NCI-H2107 (cell line): ENCODE measurements at places on chromosomes 7 and 10.
A peak's percentile ranks its signal among the peaks of the same experiment; 100 is the strongest.

DNA sequence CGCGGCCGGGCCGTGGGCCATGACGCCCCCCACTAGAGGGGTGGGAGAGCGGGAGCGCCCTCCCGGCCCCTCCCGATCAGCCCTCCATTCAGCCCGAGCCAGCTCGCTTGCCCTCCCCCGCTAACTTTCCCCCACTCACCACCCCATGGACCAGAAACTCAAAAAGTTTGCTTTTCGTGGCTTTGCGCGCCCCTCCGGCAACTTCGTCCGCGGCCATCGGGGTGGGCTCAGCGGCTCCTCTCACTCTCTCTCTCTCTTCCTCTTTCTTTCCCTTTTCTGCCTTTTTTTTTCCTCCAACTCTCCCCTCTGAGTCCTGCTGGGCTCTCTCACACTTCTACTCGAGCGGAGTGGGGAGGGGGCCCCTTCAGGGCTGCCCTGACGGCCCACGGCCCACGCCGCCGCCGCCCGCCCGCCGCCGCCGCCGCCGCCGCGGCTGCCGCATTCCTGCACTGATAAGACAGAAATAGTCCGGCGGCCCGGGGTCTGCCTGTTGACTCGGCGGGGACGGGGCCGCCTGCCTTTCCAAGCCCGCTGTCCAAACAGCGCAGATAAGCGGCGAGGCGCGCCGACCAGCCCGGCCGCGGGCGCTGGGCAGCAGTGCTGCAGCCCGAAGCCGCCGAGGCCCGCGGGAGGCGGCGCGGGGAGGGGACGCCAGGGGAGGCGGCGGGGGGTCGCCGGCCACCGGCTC is at the start of gene SMARCD3:
Gene SMARCD3 (minus strand): TSS at position 349 of the 688 bp plus-strand sequence. CDS start 132 bp downstream, at position 217.
- DNase-seq, result no peak

GRCh38 chr10:109456566-109457301 is 466.6 kb downstream of the XPNPEP1 start:
- no peak for DNase-seq

DNA sequence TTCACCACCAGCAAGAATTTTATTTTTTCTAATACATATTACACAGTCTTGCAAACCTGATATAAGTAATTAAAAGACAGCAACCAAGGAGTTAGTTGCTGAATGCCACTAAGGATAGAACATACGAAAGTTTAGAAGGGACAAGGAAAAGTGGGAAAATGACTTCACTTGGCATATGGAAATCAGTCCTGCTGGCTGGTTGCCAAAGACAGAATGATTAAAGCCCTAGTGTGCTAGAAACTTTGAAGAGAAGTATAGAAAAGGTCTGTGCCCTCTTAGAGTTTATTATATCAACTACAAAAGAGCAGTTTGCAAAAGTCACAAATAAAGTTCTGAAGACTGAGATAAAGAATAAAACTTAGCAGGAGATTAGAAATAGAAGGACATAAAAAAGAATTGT is 5.8 kb upstream of the YAE1 start:
- no peak for DNase-seq

DNA sequence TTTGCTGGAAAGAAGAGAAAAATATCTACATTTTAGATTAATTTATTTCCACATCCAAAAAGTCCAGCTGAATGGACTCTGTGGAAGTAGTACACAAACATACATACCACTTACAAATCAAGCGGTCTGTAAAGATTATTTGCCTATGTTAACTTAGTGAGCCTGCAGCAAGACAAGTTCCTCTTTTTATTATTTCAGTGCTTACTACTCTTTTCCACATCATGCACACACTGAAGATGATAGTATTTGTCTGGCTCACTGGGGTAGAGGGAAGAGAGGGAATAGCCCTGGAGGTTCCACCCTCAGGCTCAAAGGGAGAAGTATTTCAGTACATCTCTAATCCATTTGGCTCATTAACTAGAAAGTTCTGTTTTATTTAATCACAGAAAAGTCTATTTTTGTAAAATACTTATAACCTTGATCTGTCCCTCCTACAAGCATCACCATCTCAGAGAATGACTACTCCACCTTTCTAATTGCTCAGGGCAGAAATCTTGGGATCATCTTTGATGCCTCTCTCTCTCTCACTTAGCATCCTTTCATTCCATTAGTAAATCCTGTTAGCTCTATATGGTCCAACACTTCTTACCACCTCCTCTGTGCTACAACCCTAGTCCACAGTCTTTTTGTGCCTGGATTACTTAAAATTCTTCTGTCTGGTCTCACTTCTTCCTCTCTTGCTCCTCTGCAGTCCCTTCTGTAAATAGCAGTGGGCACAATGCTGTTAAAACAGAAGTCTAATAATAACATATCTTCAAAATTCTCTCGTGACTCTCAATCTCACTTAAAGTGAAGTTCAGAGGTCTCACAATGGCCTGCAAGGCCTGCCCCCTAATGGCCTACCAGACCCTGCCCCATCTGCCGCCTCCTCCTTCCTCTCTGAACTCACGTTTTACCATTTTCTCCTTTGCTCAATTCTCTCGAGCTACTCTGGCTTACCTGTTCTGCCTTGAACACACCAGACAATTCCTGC is 64.3 kb upstream of the CCDC6 start:
- no peak for DNase-seq

- no peak for DNase-seq
Observed at GRCh38 chr7:24018331-24018730, 265.7 kb upstream of the NPY start.

GRCh38 chr7:157487046-157487770 is 150.4 kb downstream of the DNAJB6 start:
- DNase-seq, result no peak

DNA sequence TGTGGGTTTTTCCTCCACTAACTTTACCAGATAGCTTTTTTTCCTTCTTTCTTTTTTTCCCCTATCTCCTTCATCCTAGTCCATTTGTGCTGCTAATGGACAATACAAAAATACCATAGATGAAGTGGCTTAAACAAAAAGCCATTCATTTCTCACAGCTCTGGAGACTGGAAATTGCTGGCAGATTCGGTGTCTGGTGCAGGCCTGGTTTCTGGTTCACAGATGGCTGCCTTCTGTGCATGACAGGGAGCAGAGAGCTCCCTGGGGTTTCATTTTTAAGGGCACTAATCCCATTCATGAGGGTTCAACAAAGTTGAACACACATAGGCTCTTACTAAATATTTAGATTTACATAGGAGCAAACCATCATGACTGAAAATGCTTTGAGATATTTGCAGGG is 467.4 kb downstream of the TYW1 start:
- DNase-seq, result no peak

- no peak for DNase-seq
Observed at GRCh38 chr7:128000854-128001265, 30.4 kb downstream of the LRRC4 start.

DNA sequence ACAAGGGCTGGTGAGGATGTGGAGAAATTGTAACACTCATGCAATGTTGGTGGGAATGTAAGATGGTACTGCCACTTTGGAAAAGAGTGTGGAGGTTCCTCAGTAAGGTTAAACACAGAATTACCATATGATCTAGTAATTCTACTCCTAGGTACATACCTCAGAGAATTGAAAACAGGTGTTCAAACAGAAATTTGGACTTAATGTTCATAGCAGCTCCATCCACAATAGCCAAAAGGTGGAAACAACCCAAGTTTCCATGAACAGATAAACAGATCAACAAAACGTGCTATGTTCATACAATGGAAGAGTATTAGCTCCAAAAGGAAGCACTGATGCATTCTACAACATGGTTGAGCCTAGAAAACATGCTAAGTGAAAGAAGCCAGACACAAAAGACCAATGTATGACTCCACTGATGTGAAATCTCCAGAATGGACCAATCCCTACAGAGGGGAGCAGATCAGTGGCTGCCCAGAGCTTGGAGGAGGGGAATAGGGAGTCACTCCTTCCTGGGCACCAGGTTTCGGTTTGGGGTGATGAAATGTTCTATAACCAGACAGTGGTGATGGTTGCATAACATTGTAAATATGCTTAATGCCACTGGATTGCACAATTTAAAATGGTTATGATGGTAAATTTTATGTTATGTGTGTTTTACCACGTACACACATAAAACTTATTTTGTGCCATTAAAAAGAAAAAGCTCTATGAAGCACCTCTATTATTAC is 5.7 kb upstream of the WDR86 start:
- peak; percentile 73 for DNase-seq

DNA sequence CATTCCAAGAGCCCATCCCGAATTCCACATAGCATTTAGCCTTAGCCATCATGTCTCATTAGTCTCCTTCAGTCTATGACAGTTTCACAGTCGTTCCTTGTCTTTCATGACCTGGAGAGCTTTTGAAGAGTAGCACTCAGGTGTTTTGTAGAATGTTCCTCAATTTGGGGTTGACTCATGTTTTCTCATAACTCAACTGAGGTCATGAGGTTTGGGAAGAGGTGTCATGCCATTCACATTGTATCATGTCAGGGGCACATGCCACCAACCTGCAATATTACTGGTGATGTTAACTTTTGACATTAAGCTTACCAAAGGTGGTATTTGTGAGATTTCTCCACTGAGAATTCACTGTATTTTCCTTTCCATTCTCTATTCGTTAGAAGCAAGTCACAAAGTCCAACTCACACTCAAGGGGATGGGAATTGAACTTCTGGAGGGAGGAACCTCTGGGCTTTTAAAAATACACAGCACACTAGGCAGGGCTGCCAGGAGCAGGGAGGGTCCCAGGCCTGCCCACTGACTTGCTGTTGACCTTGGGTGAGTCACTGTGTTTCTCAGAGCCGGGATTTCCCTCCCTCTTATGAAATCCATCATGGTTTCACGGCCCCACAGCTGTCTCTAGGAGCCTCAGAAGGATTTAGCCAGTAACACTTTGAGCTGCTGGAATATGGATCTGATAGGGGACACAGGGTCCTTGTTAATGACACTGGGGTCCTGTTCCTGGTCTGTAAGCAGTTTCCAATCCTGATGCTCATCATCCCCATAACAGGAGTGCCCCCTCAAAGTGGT is 74.4 kb upstream of the TCF7L2 start:
- DNase-seq, result no peak

DNA sequence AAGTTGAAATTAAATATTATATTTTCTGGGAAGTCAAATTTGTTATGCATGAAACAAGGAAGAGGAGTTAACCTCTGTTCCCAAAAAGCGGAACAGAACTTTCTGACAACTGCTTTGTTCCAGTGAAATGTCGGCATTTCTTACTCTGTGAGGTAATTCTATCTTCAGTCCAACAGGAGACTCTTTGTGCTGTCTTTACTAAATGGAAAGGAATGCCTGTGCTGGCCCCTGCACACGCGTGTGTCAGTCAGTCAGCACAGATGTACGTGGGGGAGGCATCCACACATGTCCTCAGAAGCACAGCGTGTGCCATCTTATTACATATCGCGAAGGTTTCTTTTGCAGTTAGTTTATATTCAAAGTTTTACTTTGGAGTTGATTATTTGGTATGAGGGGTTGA is 37.5 kb downstream of the NET1 start:
- no peak for DNase-seq

GRCh38 chr7:133121175-133121844 is 39.4 kb upstream of the CHCHD3 start:
- DNase-seq, result no peak

DNA sequence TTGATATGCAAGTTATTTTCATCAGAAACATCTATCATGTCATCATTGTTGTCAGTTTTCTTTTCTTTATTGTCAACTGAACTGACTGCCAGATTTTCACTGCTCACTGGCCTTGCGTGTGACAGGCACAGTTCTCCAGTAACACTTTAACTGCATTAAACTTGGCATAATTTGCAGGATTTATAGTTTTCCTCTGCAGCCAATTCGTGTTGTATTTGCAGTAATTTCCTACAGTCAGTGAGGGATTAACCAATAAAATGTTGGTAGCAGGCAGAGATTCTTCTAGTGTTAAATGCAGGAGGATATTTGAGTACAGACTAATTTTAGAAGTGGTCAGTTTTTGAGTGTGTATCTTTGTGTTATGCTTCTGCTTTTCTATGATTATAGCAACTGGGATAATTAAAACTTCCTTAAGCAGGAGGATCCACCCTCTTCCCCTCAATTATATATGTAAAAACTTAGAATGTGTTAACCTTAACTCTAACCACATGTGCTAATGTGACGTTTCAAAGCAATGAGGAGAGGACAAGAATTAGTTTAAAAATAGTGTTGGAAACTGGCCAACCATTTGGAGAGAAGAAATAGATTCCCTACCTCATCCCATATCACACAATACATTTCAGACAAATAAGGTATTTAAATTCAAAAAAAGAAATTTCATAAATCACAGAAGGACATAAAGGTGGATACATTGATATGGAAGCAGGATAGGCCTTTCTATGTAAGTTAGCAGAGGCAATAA is 365.5 kb upstream of the BMPER start:
- DNase-seq, result no peak

DNA sequence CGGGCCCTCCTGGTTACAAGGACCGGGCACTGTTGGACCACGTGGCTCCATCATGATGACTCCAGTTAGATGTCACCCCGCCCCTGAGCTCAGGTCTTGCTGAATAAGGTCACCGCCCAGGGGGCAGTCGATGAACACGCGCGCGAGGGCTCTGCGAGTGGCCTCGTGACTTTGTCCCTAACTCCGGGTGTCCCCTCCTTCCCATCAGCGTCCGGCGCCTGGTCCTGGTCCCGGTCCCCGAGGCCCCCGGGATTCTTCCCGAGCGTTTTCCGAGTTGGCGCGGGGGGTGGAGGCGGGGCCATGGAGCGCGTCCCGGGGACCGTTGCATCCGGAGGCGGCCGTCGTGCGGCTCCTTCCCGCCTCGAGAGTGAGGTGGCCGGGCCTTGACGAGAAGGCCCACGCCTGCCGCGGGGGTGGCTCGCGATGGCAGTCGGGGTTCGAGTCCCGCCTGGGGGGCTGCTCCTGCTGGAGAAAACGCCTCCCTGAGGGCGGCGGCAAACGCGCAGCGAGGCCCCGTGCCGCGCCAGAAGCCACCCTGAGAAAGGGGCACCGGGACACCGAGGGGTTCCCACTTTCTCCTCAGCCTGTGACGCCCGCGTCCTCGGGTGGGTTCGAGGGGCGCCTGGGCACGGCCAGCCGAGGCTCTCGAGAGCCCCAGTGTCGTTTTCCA is 569 bp upstream of the NPTX2 start:
- DNase-seq, result no peak

- no peak for DNase-seq
Observed at GRCh38 chr7:116582806-116583444, 58.1 kb downstream of the CAV1 start.

- no peak for DNase-seq
Observed at GRCh38 chr7:75699993-75700392, 38.7 kb downstream of the HIP1 start.

DNA sequence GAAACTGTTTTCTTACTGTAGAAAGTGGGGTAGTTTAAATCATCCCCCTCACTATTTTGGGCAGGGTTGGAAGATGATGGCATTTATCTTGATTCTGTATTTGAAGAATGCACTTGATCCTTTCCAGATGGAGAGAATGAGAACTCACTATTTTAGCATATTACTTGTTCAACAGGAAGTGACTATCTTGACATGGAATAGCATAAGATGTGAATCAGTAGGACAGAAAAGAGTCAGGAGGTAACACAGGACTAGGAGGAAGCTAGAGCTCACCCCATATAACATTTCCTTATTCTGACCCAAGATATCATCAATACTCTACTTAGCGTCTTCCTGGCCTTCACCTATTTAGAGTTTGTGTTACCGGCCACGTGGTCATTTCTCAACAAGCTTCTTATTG is 400.2 kb downstream of the PHTF2 start:
- no peak for DNase-seq
